ENCODE measurements at places on chromosomes 6 and 20.
A peak's percentile ranks its signal among the peaks of the same experiment; 100 is the strongest.

DNA sequence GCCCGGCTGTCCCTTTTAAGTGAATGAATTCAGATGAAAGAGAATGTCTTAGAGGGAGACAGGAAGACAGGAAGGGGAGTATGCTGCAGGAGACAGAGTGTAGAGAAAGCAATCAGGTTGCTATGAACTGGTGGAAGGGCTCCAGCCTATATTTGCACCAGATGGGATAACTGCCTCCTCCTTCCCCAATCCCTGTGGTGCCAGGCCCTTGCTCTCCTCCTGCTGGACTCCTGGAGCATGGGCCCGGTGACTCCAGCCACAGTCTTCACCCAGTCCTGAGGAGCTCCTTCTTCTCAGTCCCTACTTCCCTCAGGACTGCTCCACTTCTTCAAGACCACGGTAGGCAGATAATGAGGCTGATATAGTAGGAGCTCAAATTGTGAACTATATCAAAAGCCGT, 91.8 kb downstream of the TMEM200A start:
- DNase-seq: no peak

DNA sequence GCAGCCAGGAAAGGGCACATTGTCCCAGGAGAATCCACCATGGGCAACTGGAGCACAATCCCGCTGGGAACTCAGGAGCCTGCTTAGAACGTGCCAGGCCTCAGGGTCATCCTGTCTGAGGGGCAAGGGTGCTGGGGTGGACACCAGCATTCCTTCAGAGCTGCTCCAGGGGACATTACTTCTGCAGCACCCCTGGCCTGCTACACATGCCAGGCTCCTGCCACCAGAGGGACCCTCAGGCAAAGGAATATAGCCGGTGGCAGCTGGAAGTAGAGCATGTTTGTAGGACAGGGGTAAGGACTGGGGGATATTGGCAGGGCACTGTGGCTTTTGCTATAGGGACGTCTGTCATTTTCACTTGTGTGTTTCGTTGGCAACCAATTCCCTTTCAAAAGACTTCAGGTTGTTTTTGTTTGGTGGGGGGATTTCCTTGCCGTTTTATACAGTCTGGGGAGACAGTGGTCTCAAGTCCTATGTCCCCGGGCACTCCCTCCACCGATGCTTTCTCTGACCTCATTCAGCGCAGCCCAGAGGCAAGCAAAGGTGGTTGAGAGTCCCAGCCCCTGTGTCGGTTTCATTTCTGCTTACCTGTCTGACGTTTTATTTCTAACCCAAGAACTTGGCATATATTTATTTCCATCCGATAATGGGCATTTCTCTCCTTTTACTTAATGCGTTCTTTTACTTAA, 130.8 kb downstream of the JPH2 start:
- DNase-seq: peak; percentile 46

DNA sequence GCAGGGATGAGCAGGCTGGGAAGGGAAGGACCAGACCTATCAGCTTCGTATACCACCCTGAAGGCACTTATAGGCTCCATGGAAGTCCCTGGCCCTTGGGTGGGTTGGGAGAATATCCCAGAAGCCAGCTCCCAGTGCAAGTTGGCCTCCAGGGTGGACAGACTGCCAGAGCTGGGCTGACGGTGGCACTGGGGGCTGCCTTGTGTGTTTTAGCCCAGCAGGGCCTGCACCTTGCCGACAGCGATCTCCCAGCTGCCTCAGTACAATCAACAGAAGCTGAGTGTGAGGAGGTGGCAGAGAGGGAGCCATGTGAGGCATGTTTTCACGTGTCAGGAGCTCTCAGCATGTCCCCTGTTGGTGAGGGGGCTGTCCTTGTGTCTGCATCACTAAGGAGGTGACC, 159.5 kb downstream of the VEGFA start:
- DNase-seq: no peak

DNA sequence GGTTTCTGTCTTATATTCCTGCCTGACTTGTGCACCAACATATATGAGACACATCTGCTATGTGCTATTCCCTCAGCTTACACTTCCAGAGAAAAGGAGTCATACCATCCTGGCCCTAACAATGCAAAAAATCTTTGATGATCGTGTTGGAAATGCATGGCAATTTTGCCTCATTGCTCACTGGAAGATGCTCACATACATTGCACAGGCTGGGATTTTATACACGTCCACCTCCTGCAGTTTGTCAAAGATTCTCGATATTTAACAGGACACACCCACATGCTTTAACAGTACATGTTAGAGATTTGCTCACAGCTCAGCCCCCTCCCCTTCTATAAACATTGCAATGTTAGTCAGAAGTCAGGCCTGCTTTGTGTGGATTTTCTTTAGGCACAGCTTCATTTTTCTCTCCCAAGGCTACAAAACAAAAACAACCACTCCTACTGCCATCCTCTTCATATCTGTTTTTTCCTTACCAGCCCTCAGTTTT, 66.1 kb downstream of the ADGB start:
- DNase-seq: no peak

- no peak for DNase-seq
Measured at GRCh38 chr6:7535498-7535897, 6.0 kb upstream of the DSP start.

DNA sequence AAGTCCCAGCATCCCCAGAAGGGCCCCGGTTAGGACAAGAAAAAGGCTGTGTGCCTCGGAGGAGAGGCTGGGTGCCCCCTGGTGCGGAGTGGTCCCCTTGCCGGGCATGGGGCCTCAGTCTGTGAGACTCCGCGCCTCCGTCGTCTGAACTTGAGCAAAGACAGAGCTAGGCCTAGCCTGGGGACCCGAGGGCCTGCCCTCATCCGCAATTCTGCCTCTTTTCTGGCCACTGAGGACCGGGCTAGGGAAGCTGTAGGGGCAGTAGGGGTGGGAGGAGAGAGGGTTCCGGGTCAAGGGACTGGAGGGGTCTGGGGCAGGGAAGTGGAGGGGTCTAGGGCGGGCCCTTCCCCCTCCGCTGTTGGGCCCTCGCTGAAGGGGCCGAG, 550 bp upstream of the HSPA12B start:
- DNase-seq: no peak

DNA sequence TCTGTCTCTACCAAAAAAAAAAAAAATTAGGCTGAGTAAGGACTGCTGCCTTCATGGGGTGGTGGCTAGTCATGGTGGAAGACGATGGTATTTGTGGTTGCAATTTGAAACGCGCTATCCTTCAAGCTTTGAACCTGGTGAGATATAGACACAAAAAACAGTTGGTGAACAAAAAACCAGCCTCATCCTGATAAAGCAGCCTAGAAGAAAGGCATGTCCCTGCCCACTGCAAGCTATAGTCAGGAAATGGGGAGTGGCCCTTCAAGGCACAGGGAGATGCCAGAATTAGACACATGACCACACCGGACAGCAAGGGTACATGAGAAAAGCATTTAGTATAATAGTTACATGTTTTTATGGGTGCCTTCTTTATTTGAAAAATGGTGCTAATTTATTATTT, 193.6 kb downstream of the NFATC2 start:
- no peak for DNase-seq

GRCh38 chr6:26211963-26212362, 124.7 kb downstream of the HFE start:
- no peak for DNase-seq

DNA sequence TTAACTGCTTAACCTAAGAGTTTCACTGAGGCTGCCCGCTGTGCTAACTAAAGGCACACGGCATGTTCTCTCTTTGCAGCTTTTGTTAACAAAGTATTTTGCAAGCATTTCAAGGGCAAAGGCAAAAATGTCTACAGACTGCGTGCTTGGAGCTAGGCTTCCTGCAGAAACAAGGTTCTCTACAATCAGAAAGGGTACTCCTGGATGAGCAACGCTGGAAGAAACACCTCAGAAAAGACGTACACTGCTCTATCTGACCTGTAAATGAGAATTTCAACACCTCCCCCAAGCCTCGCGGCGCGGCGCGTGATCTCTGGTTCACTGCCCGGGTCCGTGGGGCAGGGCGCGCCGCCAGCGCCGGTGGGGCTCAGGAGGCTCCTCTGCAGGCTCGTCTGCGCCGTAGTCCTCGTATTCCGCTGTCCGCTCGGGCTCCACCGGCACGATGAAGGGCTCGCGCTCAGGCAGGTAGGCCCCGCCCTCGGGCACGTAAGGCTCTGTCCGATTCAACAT, 120.9 kb downstream of the COL12A1 start:
- DNase-seq: no peak

DNA sequence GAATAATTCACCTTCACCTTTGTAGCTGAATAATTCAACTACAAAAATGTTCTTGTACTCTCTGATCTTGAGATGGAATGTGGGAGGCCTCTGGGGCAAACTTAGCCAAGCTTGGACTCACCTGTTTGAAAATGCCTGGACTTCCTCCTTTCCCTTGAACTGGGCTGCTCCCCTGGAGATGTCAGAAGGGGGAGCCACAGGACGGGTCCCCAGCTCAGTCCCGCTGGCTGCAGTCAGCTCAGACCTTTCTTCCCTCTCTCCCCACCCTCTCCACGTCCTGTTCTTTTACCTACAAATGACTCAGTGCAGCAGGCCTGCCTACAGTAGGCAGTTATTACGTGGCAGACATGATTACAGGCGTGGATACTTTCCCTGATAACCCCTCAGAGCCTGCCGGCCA, 131.5 kb upstream of the RALGAPA2 start:
- no peak for DNase-seq

- DNase-seq: no peak
Measured at GRCh38 chr6:14986370-14986769, 259.5 kb upstream of the JARID2 start.

- DNase-seq: no peak
Measured at GRCh38 chr6:97215157-97215769, 67.8 kb downstream of the MMS22L start.

All from lower leg skin (tissue), 4 donors.